ENCODE measurements at places on chromosomes 2 and 18.
A peak's percentile ranks its signal among the peaks of the same experiment; 100 is the strongest.

GRCh38 chr2:216693414-216694080 lies 1.8 kb downstream of the IGFBP5 start:
- DNase-seq: no peak

DNA sequence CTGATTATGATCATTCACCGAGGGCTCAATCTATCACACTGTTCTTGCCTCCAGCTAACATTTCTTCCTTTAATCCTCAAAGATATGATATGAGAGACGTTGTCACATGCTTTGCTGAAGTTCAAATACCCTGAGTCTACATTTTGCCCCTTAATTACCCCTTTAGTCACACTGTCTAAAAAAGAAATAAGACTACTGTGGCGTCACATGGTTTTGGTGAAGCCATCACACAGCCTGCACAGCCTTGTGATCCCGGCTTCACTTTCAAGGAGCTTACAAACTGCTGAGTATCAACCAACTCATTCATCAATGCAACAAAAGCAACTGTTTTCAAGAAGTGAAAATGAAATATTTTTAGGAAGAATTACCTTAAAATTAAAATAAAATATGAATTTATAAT lies 31.9 kb upstream of the SOCS6 start:
- DNase-seq: no peak

- DNase-seq: peak; percentile 94
These were observed 3.8 kb upstream of the SESTD1 start for GRCh38 chr2:179268277-179268925.

GRCh38 chr2:151775057-151775740 lies 40.9 kb upstream of the NEB start:
- DNase-seq: peak; percentile 62

GRCh38 chr2:37925063-37925897 lies at the start of gene RMDN2:
Gene RMDN2, plus strand, starts transcription at chr2:37925287. Its CDS starts 3,991 bp downstream, at chr2:37929278.
- DNase-seq: peak; percentile 91

Data from GM23248 (cell line).